Chondrocyte (in vitro differentiated cells): ENCODE measurements at places on chromosomes 12 and 14.

DNA sequence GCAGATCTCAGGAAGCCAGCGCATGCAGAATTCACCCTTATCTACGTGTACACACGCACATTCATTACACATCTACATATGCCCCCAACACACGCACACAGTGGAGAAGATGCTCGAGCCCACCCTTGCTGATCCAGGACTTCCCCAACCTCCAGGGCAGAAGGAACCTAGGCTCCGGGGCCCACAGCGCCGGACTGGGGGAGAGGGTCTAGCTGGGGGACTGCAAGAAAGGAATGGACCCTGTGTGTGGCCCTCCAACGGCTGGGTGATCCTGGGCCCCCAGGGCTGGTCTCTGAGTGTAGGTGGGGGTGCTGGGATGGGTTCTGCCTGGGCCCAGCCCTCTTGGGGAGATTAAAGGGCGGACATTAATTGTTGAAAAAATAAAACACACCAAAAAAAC, 128.1 kb upstream of the C14orf180 start:
- no peak for DNase-seq

GRCh38 chr14:51310505-51310944, 70.5 kb downstream of the TMX1 start:
- DNase-seq = no peak

GRCh38 chr14:92846162-92846897, 52.2 kb downstream of the GOLGA5 start:
- DNase-seq = no peak

DNA sequence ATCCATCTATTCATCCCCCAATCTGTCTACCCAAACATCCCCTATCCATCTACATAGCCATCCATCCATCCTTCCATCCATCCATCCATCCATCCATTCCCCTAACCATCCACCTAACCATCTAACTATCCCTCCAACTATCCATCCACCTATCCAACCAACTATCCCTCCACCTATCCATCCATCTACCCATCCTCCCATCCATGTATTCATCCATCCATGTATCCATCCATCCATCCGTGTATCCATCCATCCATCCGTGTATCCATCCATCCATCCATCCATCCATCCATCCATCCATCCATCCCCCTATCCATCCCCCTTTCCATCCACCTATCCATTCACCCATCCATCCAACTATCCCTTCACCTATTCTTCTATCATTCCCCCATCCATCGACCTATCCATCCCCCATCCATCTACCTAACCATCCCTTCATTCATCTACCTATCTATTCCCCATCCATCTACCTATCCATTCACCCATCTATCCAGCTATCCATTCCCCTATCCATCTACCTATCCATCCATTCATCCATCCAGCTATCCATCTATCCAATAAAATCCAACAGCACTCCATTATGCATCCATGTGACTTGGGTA, 131.7 kb downstream of the VRK1 start:
- no peak for DNase-seq

DNA sequence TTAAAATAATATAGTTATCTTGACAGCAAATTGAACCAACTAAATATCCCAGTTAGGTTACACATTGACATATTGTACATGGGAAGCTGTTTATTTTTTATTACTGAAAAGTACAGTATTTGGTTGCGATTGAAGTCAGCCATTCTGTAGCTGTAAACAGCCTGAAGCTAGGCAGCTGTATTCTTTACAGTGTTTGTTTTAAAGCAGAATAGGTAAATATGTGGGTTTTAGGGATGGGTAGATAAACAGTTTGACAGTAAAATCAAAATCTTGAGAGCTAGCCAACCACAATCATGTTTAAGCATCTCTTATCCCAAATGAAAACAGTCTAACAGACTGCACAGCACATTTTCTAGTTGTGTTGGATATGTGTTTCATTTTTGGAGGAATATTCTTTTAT, 45.7 kb downstream of the TTC6 start:
- DNase-seq = no peak
